ENCODE measurements at places on chromosomes 12 and 14.

- no peak for DNase-seq
These were observed 64.3 kb downstream of the SLC16A7 start for GRCh38 chr12:59660148-59660547.

DNA sequence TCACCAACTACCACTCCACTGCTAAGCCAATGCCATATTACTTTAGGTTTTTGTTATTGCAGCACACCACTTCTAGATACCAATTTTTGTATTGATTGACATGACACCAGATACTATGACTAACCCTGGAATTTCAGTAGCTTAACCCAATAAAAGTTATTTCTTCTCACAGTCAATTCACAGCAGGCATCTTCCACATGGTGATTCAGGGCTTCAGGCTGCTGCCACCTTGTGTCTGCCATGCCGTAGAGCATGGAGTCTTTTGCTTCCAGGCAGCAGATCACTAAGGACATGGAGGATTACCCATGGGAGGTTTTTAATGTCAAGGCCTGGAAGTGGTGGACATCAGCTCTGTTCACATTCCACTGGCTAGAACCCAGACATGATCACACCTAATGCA is 56.4 kb upstream of the LTA4H start:
- DNase-seq: no peak

GRCh38 chr14:73863209-73863608 is 11.6 kb downstream of the PTGR2 start:
- DNase-seq: no peak

DNA sequence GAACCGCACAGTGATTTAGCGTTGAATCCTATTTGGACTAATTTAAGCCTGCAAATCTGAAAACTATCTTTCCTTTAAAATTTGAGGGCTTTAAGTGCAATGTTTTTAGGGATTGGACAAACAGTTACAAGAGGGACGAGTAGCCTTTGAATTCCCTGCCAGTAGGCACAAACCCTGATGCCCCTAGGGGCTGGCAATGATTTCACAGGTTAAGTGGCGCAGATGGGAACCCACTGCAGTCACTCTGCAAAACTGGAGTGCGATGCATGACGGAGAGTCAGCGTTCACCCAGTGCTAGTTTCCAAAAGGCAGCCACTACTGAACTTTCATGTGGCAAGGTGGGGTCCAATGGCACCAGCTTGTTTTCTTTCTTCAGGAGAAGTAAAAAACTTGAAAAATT is 99.4 kb upstream of the FRMD6 start:
- no peak for DNase-seq

DNA sequence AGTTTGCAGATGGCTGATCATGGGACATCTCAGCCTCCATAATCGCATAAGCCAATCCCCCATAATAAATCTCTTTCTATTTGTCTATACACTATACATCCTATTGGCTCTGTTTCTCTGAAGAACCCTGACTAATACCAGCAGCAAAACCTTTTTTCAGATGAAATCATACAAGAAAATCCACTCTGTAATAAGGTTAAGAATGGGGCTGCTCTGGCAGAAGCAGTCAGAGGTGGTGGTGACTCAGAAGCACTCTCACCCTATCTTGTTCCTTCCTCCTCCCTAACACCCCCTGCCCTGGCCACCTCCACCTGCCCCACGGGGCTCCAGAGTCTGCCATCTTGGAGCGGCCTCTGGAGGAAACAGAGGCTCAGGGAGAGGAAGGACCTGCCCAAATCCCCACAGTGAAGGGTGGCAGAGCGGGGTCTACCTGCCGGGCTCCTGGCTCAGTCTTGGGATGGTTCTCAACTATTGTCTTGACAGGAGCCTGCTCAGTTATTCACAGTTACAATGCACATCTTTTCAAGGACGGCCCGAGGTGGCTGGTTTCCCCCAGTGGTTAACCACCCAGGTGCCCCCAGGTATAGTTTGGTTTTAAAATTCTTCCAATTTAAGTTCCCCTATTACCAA is 109.3 kb upstream of the EVL start:
- no peak for DNase-seq

DNA sequence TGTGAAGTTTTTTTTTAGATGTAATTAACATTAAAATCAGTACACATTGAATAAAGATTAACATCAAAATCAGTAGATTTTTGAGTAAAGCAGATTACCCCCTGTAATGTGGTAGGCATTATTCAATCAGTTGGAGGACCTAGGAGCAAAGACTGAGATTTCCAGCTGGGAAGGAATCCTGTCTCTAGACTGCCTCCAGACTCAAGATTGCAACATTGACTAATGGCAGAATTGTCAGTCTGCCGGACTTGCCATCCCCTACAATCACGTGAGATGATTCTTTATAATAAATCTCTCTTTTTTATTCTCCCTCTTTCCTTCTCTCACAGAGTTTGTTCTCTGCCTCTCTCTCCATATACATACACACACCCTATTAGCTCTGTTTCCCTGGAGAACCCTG is 51.4 kb upstream of the SLC6A15 start:
- no peak for DNase-seq

DNA sequence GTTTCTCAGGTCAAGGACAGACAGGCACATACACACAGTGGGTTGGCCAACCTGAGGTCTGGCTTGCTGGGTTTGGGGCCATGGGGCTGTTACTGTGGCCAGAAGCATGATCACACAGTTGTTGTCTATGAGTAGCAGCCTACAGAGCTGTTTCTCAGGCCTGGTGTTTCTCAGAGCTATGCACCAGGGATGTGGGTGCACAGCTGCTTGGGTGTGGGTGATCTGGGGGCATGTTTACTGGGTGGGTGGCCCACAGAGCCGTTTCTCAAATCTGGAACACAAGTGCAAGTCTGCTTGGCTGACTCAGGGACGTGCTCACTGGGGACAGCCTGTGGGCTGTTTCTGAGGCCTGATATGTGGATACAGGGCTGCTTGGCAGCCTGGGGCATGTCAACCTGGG is 23.1 kb upstream of the PALS1 start:
- DNase-seq: no peak

DNA sequence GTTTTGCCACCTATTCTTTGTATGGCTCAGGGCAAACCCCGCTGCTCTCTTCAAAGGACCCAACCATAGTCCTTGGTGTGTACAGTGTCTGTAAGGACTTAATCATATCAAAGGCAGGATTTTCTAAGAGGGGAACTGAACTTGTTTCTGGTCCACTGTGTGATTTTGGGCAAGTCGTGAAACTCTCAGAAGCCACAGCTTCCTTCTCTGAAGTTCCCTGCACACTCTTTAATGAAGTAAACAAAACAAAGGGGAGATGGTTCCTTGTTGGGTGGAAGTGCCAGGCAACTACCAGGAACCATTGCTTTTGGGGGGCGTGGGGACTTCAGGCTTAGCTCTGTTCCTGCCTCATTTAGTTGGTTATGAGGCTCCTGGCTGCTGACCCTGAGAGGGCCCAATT is 152.4 kb downstream of the VRK1 start:
- DNase-seq: no peak

GRCh38 chr12:63068857-63069442 is 82.1 kb downstream of the AVPR1A start:
- DNase-seq: peak; percentile 80

- no peak for DNase-seq
These were observed 83.8 kb downstream of the DIO2 start for GRCh38 chr14:80127466-80127865.

DNA sequence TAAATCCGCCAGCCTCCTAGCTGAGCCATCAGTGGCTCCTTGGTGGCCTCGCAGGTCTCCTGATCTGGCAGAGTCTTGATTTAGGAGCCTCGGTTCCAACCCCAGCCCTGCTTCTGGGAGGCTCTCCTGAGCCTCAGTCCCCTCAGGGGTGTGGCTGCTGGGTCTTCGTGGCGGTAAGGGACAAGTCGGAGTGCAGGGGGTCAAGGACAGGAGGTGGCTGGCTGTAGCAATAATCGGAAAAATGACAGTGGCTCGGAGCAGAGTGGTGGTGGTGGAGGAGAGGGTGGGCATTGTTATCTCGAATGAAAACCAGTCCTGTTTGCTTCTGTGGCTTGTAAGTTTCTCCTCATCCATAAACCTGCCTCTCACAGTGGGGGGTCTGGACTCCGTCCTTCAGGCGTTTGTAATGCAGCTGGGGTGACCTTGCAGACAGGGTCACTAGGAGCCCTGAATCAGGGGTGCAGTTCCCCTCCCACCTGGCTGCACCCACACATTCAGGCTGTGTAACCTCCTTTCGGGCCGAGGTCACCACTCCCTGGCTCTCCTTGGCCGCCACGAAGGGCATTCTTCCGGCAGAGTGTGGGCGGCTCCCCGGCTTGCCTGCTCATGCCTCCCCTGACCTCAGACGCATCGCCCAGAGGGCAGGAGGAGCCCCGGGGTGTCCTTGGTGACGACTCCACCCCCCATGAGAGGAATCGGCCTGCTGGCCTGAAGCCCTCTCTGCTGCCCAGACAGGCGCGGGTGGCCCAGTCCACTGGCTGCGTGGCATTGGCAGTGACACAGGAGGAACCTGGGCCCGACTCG is 8.1 kb downstream of the BCL7A start:
- DNase-seq: no peak

- no peak for DNase-seq
These were observed 18.0 kb upstream of the OR4K5 start for GRCh38 chr14:19902409-19902808.

DNA sequence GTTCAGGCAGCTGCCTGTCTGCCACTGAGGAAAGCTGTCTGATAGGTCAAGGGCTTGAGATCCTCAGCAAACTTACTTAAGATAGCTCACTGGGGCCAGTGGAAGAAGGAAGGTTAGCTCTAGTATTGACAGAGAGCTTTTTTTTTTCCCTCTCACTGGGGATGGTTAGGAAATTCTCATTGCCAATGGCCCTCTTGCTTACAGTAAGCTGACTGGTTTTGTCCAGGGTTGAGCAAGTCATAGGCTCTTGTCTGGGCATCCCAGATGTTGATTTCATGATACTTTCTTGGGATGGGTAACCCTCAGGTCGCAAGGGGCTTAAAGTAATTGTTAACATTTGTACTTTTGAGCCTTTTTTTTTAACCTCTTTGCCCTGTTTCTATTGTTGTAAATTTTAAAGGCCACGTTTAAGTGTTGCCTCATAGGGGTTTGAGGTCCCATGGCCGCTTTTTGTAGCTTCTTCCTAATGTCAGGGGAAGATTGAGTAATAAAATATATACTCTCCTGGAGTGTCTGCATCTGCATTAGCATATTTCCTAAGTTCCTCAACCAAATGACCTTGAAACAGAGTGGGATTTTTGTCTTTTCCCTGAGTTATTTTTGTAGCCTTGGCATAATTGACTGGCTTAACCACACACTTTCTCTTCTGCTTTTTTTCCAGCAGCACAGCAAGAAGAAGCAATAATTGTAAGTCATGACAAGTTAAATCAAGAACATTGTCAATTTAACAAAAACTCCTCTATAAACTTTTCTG is 716.0 kb downstream of the LRFN5 start:
- no peak for DNase-seq

DNA sequence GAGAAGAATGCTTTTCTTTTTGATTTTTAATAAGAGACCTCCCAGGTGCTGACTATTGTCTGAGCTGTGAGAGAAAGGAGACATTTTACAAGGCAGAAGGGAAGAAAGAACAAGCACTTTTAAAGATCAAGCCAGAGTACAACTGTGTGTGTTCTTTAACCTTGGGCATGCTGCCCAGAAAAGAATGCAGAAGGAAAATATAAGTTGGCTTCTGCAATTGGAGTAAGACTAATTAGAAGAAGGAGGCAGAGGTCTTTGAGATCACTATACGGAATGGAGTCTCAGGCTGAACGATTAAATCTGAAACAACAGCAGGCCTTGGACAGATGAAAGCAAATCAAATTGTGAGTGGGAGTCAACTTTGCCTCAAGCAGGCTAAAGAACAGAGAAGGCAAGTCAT is 230.5 kb downstream of the ATP23 start:
- DNase-seq: peak; percentile 80

- no peak for DNase-seq
These were observed 28.3 kb downstream of the DUSP16 start for GRCh38 chr12:12534166-12534866.

DNA sequence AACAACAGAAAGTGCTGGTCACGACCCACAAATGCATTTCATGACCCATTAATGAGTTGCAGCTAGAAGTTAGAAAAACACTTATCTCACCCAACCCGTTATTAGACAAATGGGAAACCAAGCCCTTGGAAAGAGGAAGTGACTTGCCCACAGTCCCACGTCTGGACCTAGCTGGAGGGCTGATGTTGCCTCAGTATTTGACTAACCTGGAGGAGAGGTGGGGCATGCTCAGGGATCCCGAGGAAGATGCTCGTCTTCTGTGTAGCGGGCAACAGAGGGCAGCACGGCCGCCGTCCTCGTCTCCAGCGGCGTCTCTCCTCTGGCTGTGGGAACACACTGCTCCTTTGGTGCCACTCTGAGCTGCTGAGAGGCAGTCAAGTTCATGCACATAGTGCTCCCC is 12.7 kb downstream of the CCND2 start:
- DNase-seq: no peak

DNA sequence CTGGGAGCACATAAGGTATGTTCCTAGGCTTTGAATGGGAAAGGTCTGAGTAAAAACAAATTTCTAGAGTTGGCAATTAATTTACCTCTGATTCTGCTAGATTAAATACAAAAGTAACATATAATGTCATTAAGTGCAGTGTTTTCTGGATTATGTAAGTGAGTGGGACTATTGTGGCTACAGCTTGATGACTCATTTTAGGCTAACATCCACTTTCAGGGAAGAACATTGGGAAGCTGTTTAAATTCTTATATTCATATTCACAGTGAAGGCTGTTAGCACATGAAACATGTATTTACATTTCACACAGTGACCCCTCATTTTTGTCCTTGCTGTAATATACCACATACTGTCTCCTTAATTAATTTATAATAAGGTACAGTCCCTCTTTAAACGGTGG is 13.2 kb upstream of the BMAL2 start:
- no peak for DNase-seq

GRCh38 chr14:102690509-102691286 is 86.6 kb upstream of the TRAF3 start:
- DNase-seq: no peak

- no peak for DNase-seq
These were observed 148.8 kb upstream of the OTX2 start for GRCh38 chr14:56959121-56959520.

DNA sequence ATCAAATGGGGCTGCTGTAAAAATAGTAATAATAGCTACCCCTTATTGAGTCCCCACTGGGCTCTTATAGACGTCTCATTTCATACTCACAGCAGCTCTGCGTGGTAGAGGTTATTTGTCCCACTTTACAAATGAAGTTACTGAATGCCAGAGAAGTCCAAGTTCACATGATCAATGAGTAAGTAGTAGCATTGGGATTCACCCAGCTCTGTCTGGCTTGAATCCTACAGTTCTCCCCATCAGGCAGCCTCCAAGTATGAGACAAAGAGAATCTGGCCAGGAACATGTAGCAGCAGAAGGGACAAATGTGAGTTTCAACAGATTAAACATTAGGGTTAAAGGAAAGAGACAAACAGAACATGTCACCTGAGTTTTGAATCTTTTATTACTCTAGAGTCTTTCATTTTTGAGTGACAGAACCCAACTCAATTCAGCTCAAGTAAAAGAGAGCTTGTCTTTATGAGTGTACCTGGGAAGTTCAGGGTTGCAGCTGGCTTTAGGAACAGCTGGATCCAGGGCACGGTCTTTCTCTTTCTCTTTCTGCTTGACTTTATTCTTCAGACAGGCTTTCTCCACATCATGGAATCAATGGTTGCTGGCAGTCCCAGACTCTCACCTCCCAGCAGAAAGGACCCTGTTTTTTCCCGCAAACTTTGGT is 64.1 kb upstream of the JDP2 start:
- DNase-seq: no peak
